NCI-H2081 (cell line): ENCODE measurements at places on chromosomes 6 and 20.

GRCh38 chr6:99602520-99603420 lies 3.9 kb upstream of the PRDM13 start:
- no peak for DNase-seq

DNA sequence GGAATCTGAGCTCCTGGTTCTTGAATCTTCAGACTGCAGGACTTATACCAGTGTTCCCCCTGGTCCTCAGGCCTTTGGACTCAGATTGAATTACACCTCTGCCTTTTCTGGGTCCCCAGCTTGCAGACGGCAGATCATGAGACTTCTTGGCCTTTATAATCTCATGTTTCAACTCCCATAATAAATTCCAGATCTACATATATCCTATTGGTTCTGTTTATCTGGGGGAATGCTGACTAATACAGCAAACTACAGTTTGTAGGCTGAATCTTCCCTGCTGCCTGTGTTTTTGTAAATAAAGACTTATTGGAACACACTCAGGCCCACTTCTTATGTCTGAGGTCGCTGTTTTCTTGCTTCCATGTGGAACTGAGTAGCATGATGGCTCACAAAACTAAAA lies 184.7 kb downstream of the HDGFL1 start:
- DNase-seq, result no peak

DNA sequence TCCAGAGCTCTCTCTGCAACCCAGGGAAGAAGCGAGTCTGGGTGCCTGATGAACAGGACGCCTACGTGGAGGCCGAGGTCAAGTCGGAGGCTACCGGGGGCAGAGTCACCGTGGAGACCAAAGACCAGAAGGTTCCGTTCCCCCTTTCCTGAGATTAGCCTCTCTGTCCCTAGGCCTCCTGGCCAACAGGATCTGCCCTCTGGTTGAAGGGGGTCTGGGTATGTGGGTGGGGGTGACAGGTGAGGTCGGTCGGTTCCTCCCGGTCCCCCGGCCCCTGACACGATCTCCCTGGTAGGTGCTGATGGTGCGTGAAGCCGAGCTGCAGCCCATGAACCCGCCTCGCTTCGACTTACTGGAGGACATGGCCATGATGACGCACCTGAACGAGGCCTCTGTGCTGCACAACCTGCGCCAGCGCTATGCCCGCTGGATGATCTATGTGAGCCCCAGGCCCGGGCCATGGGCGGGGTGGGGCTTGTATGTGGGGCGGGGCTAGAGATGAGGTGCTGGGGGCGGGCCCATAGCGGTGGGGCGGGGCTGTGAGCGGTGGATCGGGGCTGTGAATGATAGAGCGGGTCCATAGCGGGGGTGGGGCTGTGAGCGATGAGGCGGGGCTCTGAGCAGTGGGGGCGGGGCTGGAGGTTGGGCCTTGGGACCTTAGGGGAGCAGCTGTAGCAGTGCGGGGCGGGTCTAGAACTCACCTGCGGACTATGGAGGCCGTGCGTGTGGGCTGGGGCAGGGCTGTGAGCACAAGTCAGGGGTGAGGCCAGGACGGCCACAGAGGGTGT lies 23.9 kb downstream of the MYH7B start:
- DNase-seq, result no peak

- DNase-seq, result peak; percentile 2
These were observed 33.7 kb downstream of the PAX1 start for GRCh38 chr20:21739161-21739560.

- DNase-seq, result peak; percentile 78
These were observed 15.0 kb downstream of the TRAPPC3L start for GRCh38 chr6:116530436-116530835.

DNA sequence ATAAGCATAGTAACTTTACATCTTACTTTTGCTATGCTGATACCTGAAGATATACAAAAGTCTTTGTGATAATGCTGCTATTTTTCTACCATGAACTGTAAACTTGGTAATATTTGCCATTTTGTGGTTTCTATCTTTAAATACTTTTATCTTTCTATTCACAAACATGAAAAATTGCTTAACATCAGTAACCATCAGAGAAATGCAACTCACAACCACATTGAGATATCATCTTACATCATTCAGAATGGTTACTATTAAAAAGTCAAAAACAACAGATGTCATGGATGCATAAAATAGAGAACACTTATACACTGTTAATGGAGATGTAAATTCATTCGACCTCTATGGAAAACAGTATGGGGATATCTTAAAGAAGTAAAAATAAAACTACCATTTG lies 112.0 kb downstream of the TRDN start:
- DNase-seq, result no peak

- DNase-seq, result no peak
These were observed 7.5 kb downstream of the BEND6 start for GRCh38 chr6:56962441-56962840.

- no peak for DNase-seq
These were observed 229.5 kb downstream of the CDH26 start for GRCh38 chr20:60187683-60188082.

- DNase-seq, result no peak
These were observed 293.6 kb upstream of the PRND start for GRCh38 chr20:4427940-4428586.

- no peak for DNase-seq
These were observed 3.6 kb upstream of the TAAR8 start for GRCh38 chr6:132548746-132549463.

DNA sequence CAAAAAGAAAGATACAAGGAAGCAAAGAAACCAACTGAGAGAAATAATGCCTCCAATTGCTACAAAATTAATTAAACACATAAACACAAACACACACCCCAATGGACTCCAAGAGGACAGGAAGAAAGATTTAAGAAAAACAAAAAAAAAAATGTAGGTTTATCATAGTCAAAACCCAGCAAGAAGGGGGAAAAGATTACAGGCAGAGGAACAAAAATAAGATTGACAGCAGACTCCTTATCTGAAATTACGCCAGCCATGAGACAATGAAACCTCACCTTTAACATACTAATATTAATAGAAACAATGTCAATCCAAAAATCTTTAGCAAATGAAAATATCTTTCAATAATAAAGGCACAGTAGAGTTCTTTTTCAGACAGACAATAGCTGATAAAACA lies 155.8 kb downstream of the RNGTT start:
- DNase-seq, result no peak

DNA sequence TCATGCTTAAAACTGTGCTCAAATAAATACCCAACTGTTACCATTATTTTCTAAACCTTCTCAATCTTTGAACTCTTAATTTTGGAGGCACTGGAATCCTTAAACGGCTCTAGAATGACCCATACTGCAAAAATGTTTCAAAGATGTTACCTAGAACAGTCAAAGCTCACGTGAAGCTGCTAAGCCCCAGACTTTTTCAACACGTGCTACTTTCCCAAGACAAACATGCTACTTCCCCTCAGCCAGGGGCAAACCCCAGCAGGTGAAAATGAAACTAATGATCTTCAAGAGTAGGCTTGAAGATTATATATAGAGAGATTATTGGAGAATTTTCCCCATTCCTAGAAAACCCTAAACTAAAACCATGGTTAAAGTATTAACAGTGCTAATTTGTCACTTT lies 28.1 kb downstream of the HUS1B start:
- DNase-seq, result no peak

DNA sequence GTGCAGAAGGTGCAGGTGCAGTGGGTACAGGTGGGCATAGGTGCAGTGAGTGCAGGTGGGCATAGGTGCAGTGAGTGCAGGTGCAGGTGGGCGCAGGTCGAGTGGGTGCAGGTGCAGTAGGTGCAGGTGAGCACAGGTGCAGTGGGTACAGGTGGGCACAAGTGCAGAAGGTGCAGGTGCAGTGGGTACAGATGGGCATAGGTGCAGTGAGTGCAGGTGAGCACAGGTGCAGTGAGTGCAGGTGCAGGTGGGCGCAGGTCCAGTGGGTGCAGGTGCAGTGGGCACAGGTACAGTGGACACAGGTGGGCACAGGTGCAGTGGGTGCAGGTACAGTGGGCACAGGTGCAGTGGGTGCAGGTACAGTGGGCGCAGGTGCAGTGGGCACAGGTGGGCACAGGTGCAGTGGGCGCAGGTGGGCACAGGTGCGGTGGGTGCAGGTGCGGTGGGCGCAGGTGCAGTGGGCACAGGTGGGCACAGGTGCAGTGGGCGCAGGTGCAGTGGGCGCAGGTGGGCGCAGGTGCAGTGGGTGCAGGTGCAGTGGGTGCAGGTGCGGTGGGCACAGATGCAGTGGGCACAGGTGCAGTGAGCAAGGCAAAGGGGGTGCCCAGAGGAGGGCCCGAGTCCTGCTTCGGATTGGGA lies 15.3 kb downstream of the ZBTB46 start:
- DNase-seq, result no peak

DNA sequence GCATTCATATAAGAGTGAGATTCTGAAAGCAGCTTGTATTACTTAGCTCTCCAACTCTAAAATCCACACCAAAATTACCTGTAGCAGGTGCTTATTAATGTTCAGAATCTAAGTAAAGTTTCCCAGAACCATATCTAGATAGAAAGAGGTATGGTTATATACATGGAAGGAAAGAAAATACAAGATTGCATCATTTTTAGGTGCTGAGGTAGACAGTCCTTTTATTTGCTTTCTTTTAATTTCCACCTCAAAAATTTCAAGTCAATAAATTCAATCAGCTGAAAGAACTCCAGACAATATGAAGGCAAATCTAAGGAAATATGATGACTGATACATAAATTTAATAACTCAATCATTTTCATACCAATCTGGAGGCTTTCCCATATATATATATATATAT lies 521.9 kb downstream of the PKHD1 start:
- DNase-seq, result no peak

DNA sequence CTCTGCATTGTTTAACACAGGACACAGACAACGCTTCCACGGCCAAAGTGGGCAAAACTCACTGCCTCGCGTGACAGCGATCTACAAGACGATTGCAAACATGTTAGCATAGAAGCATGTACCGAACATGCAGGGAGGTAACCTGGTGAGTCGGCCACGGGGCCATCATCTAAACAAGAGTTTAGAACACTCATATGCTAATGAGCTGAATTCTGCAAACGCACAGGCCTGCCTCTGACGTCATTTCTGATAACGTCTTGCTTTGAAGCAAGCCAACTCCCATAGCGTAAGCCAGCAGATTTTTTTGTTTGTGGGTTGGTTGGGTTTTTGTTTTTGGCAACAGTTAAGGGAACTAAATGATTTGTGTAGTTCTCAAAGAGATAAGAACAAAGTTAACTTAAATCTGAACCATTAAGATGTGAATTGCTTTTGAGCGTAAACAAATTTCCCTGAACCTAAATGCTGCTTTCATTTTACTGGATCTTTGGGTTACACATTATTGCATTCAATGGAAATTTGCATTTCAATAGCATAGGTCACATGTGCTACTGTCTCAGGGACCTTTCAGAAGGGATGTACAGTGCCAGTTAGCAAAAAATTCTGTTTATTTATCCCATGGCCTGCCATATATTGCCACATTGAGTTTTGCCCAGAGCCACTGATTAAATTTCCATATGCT lies 184.5 kb upstream of the PDE10A start:
- DNase-seq, result no peak

- DNase-seq, result no peak
These were observed 23.3 kb upstream of the ARFGEF2 start for GRCh38 chr20:48898210-48898609.

GRCh38 chr6:53112871-53113270 lies 35.8 kb downstream of the GCM1 start:
- DNase-seq, result peak; percentile 50

DNA sequence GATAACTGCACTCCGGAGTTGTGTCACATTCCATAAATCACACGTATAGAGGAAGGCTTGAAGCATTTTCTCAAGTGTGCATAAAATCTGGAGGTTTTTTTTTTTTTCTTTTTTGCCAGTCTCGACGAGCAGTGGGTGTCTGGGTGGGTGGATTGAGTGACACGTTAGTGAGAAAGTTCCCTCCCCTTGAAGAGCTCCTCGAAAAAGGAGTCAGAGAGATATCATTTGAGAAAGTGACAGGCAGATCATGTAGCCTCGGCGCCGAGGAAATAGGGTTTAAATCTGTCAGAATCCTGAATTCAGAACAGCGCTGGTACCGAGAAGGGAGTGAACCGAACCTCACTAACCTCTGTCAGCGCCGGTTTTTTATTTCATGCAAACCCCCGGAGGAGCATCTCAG lies 269.5 kb upstream of the ARID1B start:
- DNase-seq, result no peak

- DNase-seq, result no peak
These were observed 22.7 kb upstream of the ZNF184 start for GRCh38 chr6:27495386-27496135.

GRCh38 chr6:159086033-159086618 lies 41.3 kb upstream of the TAGAP start:
- no peak for DNase-seq

DNA sequence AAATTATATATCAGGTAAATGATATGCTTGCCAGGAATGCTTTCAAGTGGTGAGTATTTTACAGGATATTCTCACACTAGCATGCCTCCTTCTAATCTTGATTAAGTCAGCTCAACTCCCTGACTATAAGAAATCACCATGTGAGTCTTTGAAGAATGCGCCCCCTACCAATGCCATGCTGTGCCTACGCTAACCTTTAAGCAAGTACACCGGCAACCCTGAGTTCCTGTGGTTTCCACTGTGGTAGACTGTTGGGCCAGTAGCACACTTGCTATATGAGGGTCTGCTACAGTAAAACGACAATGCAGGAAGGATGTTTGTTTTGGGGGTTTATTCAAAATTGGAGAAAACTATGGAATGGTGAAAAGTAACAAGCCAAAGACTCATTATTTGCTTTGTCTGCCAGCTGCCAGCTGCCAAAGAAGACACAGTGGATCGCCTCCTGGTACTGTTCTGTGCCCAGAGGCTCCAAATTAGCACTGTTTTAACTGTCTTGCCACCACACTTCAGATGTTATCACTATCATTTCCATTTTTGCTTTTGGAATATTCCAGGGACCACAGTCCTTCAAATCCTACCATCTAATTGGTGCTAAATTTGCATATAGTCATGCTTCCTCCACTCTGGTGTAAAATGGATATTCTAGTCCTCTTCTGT lies 333.5 kb downstream of the RNGTT start:
- DNase-seq, result peak; percentile 86

DNA sequence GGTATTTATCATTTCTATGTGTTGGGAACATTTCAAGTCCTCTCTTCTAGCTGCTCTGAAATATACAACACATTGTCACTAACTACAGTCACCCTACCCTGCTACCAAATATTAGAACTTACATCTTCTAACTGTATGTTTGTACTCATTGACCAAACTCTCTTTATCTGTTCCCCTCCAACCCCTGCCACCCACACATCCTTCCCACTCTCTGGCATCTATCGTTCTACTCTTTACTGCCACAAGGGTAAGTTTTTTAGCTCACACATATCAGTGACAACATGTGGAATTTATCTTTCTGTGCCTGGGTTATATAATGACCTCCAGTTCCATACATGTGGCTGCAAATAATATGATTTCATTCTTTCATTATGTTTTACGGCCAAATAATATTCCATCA lies 171.9 kb downstream of the GMDS start:
- no peak for DNase-seq

DNA sequence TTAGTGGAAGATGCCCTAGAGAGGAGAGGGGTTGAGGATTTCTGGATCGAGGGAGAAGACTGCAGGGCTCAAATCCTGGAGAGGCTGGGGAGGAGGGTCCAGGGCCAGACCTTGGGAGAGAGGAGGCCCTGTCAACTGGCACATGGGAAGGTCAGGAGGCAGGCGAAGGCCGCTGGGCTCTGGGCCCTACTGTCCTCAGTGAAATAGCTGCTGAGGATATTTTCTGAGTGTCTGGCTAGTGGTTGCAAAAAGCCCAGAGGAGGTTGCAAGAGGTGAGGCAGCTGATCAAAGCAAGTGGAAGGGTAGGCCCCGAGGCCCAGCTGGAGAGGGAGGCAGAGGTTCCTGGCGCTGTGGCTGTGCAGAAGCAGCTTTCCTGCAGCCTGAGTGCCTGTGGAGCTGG lies 103.4 kb upstream of the MLN start:
- no peak for DNase-seq
